ENCODE measurements at places on chromosomes 5 and 9. TPM values are rescaled to one million over a fixed set of nuclear protein-coding genes. Genes with fewer than 3 reads are reported as not detected.

Gene PDCD1LG2
- not detected for total RNA-seq

Gene MVB12B
- total RNA-seq: 4.0 TPM

Gene DEPDC1B
- total RNA-seq: 75.0 TPM

Gene ZNF366
- not detected for total RNA-seq

Gene SPINK1
- not detected for total RNA-seq

DNA sequence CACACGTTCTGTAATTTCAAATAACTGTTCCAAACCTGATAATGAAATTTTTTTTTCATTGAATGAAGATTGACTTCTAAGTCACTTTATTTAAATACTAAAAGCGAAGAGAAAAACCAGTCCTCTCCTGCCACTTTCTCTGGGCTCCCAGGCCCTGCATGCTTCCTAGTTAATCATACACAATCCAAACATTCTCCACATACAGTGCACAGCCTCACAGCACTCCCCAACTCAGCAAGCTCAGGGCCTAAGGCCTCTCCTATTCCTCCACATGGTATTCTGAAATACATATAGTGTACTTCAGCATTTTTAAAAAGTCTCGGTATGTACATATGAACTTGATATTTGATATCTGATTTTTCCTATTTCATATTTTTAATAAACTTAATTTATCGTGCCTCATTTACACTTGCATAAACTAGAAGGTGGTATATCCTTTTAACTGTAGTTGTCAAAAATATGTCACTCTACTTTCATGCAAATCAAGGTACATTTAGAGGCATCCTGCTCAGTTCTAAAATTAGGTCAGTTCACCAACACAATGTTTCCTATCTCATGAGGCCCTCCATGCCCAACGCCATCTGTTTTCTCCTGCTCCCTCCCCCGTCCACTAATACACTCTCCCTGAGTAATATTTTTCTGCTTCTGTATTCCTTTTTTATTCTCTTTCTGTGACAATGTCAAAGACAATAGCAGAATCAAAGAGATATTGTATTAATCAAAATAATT lies 206.7 kb downstream of the ARRDC3 start:
- no peak overlapping the region for H3K27ac ChIP-seq
- no peaks in the 10 kb centered on the region for H3K36me3 ChIP-seq
- DNase-seq: no peak
- no peak overlapping the region for H3K4me3 ChIP-seq

DNA sequence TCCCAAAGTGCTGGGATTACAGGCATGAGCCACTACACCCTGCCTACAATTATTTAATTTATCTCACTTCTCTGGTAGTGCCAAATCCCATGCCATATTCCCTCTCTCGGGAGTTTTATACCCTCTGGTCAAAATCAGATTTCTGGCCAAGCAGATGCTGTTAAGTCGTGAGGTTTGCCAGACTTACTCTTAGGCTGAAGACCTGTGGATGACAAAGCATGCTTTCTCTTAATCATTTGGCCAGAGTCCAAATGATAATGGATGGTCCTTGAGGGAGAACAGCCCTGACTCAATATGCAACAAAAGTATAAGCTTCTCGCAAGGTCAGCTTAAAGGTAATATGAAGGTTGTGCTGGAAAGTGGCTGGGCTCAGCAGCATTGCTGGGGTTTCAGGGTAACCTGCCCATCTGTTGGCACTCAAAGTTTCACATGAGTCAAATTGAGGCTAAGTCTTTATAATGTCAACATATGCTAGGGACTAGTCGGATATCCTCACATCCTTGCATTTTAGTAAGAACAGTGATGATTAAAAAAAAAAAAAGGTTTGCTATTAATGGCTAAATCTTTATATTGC lies 280.1 kb downstream of the KIF4B start:
- H3K4me3 ChIP-seq: no peak overlapping the region
- no peak overlapping the region for H3K27ac ChIP-seq

- H3K4me3 ChIP-seq: no peak overlapping the region
- H3K27me3 ChIP-seq: no peaks in the 10 kb centered on the region
- peaks cover 46% of the 10 kb centered on the region for H3K4me1 ChIP-seq
Observed at GRCh38 chr5:61417851-61418250, 85.8 kb downstream of the ZSWIM6 start.

DNA sequence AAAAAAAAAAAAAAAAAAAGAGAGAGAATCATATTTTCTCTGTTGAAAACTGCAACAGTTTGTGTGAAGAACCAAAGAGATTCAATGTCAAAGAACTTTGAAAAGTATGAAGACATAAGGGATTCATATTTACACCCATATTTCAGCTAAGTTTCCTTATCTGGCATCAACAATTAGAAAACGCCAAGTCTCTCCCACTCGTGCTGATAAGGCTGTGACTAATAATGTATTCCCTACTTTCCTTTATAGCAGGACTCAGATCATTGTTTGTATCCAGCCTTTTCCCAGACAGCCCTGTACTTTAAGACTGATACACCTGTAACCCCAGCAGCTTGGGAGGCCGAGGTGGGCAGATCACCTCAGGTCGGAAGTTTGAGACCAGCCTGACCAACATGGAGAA lies 54.1 kb upstream of the STK32A start:
- no peaks in the 10 kb centered on the region for H3K36me3 ChIP-seq
- H3K4me3 ChIP-seq: no peak overlapping the region
- DNase-seq: no peak
- H3K27ac ChIP-seq: no peak overlapping the region
- no peaks in the 10 kb centered on the region for H3K4me1 ChIP-seq

- peak overlapping the region; percentile 86 for H3K4me3 ChIP-seq
- DNase-seq: peak; percentile 66
- peaks cover 34% of the 10 kb centered on the region for H3K27me3 ChIP-seq
- no peaks in the 10 kb centered on the region for H3K36me3 ChIP-seq
- peaks cover 21% of the 10 kb centered on the region for H3K4me1 ChIP-seq
Observed at GRCh38 chr5:87268126-87268969, 665 bp downstream of the RASA1 start.

DNA sequence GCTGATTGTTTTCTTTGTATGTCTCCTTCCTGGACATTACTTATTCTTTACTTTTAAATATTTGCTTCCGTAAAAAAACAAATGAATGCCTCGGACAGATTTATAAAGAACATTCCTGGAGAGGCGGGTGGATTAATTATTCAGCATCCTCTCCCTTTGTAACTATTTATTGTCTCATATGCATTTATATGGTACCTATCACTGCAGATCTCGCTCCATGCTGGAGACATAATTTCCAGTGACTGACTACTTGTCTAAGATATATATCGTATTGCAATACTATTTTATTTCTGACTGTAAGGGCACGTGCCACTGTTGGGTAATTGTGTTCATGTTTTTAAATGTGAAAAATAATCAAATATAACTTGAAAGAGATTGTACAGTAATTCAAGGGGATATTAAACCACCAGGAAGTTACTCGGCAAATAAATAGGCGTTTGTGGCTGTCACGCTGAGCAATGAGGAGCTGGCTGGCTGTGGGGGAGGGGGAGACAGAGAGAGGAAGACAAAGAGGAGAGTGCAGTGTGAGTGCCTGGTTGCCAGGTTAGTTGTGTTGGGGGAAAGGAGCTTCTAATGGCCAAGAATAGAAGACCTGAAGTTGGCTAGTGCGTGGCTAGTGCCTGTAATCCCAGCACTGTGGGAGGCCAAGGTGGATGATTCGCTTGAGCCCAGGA lies 131.8 kb upstream of the GABRP start:
- DNase-seq: peak; percentile 59
- no peak overlapping the region for H3K27ac ChIP-seq
- H3K27me3 ChIP-seq: no peaks in the 10 kb centered on the region
- H3K4me3 ChIP-seq: no peak overlapping the region
- peaks cover 23% of the 10 kb centered on the region for H3K4me1 ChIP-seq

DNA sequence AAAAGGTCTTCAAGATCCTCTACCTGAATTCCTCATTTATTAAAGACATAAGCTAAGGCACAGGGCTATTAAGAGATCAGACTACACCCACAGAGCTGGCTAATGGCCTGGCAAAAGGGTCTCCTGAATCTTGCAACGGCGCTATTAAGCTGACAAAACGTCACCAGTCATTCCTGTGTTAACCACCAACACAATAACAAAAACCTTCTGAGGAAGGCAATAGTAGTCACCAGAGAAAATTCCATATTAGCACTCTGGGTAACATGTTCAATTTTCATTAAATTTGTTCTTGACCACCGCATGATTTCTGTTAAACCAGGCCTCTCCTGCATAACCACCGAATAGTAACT lies 77.0 kb downstream of the GNAQ start:
- peaks cover 67% of the 10 kb centered on the region for H3K4me1 ChIP-seq
- H3K27me3 ChIP-seq: no peaks in the 10 kb centered on the region
- DNase-seq: no peak
- no peaks in the 10 kb centered on the region for H3K36me3 ChIP-seq
- H3K27ac ChIP-seq: no peak overlapping the region

DNA sequence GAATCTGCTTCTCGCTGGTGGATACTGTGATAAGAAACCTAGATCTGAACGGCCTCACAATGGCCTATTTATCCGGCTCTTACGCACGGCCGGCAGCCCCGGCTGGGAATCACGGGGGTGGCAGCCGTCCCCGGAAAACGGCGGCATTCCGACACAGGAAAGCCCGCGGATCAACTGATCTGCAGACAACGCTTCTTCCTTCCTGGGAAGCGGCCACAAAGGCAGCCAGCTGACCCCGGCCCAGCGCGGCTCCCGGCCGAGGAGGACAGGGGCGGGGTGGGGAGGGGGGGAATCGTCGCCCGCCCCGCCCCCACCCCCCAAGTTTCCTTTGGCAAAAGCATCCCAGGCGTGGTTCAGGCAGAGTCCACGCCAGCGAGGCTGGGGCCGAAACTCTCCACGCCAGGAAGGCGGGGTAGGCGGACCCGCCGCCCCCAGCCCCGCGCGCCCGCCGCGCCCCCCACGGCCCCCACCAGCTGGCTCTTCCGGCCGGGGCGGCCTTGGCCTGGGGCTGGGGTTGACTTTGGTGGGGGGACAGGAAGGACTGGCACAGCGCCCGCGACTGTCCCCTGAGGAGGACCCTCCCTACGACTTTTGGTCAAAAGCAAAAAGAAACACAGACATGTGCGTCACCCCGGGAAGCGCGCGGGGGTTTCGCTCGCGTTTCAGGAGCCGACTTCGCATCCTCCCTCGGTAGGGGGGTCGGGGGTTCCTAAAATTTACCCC lies 247.7 kb upstream of the ANKRD55 start:
- H3K27me3 ChIP-seq: peaks cover 36% of the 10 kb centered on the region
- H3K4me3 ChIP-seq: peak overlapping the region; percentile 81
- DNase-seq: peak; percentile 74
- no peaks in the 10 kb centered on the region for H3K36me3 ChIP-seq

DNA sequence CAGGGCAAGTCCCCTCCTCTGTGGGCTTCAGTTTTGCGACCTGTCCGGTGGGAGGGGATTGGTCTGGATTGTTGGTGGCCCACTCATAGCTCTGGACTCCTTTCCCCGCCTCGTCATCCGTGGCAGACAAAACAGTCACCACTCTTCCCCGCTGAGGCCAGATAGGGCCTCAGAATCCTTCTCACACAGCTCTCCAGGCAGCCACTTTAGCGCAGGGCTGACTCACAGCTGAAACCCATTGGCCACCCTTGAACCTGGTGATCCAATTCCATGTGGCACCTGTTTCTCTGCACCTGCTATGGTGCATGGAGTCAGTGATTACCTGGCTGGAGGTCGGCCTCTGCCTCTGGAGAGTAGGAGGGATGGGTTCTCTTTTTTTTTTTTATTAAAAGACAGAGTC lies 15.8 kb upstream of the CACFD1 start:
- no peak overlapping the region for H3K4me3 ChIP-seq
- H3K27ac ChIP-seq: no peak overlapping the region
- H3K4me1 ChIP-seq: no peaks in the 10 kb centered on the region
- no peaks in the 10 kb centered on the region for H3K27me3 ChIP-seq

- no peaks in the 10 kb centered on the region for H3K36me3 ChIP-seq
- no peak overlapping the region for H3K27ac ChIP-seq
- no peaks in the 10 kb centered on the region for H3K27me3 ChIP-seq
- no peaks in the 10 kb centered on the region for H3K4me1 ChIP-seq
- no peak overlapping the region for H3K4me3 ChIP-seq
Observed at GRCh38 chr5:1129711-1130055, 17.8 kb upstream of the SLC12A7 start.
